Neural progenitor cell (in vitro differentiated cells): ENCODE measurements at places on chromosomes 11 and 22. TPM values are rescaled to one million over a fixed set of nuclear protein-coding genes. Genes with fewer than 3 reads are reported as not detected.

VSTM5 gene
- total RNA-seq = 0.25 and 0.37 TPM in 2 replicates

RCOR2 gene
- total RNA-seq = 70.6 and 139 TPM in 2 replicates

KDM4D gene
- 4.8 and 6.8 TPM in 2 replicates for total RNA-seq

A4GALT gene
- total RNA-seq = 2.6 and 17.7 TPM in 2 replicates

GRCh38 chr11:94472916-94473799 lies 20.5 kb downstream of the MRE11 start:
- no peak for DNase-seq

DNA sequence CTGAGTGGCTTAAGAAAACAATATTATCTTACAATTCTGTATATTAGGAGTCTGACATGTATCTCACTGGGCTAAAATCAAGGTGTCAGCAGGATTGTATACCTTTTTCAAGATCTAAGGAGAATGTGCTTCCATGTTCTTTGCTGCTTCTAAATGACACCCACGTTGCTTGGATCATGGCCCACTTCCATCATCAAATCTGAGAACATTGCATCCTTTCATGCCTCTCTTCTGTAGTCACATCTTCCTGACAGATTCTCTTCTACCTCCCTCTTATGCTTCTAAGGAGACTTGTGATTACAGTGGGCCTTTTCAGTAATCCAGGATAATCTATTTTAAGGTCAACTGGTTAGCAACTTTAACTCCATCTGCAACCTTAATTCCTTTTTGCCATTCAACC lies 499.4 kb downstream of the FAM181B start:
- no peak for DNase-seq
